ENCODE measurements at places on chromosomes 6 and 20. TPM values are rescaled to one million over a fixed set of nuclear protein-coding genes. Genes with fewer than 3 reads are reported as not detected.

DNA sequence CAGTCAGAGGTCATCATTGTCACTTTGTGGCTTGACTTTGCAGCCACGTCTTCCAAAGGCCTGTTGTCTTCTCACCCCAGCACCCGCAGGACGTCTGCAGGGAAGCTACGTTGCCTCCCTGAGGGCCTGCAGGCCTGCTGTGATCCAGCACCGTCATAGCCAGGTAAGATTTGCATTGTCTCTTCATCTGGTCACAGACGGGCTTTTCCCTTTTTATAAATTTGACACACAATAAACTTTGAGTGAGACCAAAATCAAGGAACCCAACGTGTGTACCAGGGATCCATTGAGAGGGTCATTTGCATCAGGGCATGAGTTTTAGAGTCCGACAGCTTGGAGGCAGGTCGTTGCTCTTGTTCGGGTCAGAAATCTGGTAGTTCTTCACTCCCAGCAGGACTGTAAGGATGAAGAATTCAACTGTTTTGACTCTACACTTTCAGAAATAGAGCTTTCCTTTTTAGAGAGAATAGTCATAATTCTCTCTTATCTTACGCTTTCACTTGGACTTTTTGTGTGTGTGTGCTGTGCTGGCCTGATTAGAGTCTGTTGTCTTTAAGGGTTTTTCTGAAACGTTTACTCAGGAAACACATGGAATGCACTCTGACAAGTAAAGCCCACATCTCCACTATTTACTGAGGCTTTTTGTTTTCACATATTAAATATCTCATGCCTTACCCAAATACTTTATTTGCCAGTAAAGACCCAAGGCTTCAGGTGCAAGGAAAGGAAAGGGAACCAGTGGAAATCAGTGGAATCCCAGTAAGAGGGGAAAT lies 177.2 kb upstream of the TAB2 start:
- no peak for DNase-seq

- DNase-seq: no peak
Measured at GRCh38 chr6:125444006-125444923, 142.5 kb upstream of the HDDC2 start.

DNA sequence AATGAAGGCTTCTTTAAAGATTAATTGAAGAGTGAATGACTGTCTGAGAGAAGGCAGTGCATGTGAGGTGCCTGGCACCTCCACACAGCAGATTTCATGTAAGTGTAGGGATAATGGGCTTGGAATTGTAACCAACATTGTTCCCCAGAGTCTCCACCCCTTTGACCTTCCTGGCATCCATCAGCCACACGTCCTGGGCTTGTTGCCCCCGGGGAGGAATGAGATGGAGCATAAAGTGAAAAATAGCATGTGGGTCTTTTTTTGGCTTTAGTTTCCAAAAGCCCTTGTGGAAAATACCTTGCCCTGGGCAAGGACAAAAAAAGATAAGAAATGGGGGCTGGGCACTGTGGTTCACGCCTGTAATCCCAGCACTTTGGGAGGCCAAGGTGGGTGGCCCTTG lies 242.2 kb upstream of the ECI2 start:
- no peak for DNase-seq

DNA sequence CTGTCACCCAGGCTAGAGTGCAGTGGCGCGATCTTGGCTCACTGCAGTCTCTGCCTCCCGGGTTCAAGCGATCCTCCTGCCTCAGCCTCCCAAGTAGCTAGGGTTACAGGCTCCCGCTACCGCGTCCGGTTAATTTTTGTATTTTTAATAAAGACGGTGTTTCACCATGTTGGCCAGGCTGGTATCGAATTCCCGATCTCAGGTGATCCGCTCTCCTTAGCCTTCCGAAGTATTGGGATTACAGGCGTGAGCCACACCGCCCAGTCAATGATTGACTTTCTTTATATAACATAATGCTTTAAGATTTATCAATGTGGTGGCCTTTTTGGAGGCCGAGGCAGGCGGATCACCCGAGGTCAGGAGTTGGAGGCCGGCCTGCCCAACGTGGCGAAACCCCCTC lies 7.8 kb upstream of the ABT1 start:
- DNase-seq: no peak

DNA sequence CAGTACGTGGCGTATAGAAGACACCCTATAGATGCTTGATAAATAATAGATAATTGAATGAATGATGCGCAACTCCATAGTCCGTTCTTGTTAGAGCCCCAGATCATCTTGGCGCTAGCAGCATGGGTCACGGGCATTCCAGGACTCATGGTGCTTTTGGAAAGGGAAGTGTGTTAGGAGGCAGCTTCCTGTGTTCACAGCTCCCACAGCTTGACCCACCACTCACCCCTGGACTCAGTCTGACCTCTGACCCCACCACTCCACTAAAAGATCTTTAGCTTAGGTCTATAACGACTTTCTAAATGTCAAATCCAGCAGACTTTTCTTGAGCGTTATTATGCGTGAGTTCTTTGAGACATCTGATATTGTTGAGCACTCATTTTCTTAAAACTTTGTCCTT lies 35.8 kb upstream of the KIF16B start:
- DNase-seq: no peak

- DNase-seq: no peak
Measured at GRCh38 chr6:3233321-3233720, 5.9 kb upstream of the TUBB2B start.

GRCh38 chr20:35886537-35886936 lies 67.8 kb downstream of the SCAND1 start:
- DNase-seq: no peak

GRCh38 chr20:58868795-58869194 lies 16.3 kb downstream of the GNAS start:
- no peak for DNase-seq

- DNase-seq: no peak
Measured at GRCh38 chr20:43983359-43983758, 68.7 kb downstream of the TOX2 start.

DNA sequence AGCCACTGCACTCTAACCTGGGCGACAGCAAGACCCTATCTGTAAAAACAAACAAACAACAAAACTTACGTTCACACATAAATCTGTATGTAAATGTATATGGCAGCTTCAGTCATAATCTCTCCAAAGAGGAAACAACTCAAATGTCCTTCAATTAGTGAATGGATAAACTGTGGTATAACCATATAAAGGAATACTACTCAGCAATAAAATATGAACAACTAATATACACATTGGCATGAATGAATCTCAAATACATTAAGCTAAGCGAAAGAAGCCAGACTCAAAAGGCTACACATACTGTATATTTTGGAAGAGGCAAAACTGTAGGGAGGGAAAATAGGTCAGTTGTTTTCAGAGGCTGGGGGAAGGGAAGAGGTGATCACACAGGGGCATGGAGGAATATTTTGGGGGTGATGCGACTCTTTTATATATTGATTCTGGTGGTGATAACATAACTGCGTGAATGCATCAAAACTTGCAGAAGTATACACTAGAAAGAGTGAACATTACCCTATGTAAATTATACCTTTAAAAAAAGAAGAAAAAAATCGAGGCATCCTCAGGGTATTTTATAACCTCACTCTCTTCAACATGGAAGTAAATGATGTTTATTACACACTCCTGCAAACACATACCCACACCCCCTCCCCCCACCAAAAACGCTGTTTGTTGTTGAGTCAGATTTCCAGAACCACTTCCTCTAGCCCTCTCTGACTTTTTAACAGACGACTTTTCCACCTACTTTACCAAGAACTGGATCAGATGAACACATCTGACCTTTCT lies 115.2 kb upstream of the RNF24 start:
- no peak for DNase-seq

DNA sequence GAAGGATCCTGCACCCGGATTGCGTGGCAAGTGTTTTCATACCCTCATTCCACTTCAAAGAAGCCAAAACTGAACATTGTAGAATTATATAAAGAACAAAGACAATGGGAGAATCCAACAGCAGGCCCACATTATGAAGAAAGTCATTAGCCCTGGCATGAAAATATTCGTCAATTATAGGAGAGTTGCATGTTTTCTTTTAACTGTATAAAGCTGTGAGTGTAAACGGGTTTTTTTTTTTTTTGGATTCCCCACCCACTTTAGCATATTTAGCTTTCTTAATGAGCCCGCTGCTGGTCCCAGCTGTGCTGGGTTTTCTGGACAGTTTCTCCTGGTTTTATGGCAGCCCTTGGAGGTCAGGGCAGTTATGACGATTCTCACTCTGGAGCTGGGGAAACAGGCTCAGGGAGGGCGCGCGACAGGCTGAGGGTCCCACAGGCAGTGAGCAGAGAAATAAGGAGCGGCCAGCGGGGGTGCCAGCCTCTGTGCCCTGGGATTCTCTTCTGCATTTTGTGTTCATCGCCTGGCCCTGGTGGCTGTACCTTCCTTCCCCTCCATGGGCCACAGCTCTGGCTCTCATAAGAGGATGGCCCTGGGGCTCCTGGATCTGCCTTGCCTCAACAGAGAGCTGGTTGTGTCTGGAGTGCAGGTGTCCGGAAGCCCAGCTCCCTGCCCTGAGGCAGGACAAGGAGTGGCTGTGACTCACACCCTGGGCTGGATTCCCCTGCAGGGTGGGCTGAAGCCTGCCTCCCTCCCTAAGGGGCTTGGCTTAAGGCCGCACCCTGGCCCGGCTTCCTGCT lies 24.1 kb upstream of the SULF2 start:
- no peak for DNase-seq

DNA sequence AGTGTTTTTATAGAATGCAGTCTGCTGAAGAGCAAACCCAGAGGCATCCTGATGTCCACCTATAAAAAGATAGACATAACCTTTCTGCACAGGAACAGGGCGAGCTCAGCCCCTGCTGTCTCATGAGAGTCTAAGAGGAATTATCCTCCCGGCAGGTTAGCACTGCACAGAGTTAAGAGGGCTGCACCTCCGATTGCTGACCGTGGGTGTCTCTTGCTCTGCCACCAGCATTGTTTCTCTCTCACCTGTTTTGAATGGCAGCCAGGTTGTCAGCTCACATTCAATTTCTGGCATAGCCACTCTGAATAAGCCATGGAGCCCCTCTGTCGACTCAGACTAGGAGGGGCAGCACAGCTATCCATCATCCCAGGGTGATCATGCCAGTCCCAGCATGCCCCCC lies 211.2 kb downstream of the PHACTR1 start:
- no peak for DNase-seq

DNA sequence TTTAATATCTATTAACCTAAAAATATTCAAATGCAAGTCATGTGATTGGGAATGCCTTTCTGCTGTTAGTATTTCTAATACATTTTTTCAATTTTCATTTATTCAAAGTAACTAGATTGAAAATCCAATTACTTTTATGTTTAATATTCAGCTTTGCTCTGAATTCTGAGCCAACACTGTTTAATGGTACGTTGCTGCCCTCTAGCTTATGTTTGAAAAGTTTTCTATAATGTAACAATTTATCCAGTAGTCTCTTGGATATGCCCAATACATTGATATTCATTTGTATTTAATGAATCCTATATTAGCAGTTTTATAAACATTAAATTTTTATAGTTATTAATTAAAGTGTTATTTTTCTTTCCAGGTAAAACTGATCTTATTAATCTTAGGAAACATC lies 47.4 kb downstream of the LGSN start:
- no peak for DNase-seq

DNA sequence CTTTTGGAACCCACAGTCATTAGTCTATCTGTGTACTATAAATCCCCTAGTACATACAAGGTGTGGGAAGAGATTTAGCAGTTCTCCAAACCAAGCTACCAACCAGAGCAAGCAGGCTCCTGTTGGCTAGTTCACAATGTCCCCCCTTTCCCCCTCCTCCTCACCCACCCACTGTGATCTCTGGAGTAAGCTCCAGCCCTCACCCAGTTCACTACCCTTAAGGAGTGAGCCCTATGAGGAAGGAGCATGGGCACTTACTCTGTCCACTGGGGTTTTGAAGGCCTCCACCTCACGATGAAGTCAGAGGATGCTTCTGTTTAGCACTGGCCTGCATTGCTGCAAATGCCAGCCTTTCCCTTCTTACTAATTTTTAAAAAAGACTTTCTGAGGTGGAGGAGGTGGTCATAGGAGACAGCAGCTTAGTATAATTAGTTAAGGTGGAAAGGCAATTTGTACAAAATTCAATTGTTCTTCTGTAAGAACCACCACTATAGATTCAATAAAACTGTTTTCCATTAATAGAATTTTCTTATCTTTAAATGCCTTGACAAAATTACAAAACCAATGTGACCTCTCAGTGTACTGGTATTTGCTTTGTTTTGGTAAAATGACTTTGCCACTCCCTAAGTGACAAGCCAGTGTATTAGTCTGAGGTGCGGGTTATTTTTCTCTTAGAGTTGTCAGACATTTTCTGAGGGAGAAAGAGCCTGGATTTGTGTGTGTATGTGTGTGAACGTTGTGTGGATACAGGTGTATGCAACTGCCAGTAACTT lies 86.2 kb downstream of the TULP4 start:
- DNase-seq: no peak

DNA sequence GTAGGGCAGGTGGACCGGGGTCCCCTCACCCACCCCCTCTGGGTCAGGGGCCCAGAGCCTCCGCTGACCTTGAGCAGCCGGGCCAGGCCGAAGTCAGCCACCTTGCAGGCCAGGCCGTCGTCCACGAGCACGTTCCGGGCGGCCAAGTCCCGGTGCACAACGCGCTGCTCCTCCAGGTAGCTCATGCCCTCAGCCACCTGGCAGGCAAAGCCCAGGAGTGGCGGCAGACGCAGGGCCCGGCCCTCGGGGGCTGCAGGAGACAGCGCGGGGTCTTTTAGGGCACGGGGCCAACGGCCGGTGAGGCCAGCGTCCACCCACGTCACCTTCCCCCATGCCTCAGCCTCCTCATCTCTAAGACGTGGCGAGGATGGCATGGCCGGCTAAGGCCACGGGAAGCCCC lies 4.2 kb upstream of the PTK6 start:
- no peak for DNase-seq

GRCh38 chr6:20652299-20653084 lies 118.2 kb downstream of the CDKAL1 start:
- no peak for DNase-seq

The GNAS-AS1 gene
- 1.3 TPM for polyA plus RNA-seq

The POU5F1 gene
- 1.2 TPM for polyA plus RNA-seq

The IFNGR1 gene
- 71.0 TPM for polyA plus RNA-seq

The RAB23 gene
- 42.9 TPM for polyA plus RNA-seq

The CCDC28A gene
- 31.1 TPM for polyA plus RNA-seq

The ASIP gene
- polyA plus RNA-seq: 0.28 TPM

The ARHGAP18 gene
- polyA plus RNA-seq: 36.1 TPM

The FNDC1 gene
- polyA plus RNA-seq: 6.0 TPM

All from right renal cortex interstitium (tissue), 3 donors.